ENCODE measurements at places on chromosomes 1 and 21.

GRCh38 chr1:162541619-162542141, 19.8 kb upstream of the UAP1 start:
- no peak for DNase-seq

- no peak for DNase-seq
These were observed 108.7 kb upstream of the ACTRT2 start for GRCh38 chr1:2912424-2913061.

GRCh38 chr1:62271948-62272728, 47.1 kb downstream of the KANK4 start:
- no peak for DNase-seq

DNA sequence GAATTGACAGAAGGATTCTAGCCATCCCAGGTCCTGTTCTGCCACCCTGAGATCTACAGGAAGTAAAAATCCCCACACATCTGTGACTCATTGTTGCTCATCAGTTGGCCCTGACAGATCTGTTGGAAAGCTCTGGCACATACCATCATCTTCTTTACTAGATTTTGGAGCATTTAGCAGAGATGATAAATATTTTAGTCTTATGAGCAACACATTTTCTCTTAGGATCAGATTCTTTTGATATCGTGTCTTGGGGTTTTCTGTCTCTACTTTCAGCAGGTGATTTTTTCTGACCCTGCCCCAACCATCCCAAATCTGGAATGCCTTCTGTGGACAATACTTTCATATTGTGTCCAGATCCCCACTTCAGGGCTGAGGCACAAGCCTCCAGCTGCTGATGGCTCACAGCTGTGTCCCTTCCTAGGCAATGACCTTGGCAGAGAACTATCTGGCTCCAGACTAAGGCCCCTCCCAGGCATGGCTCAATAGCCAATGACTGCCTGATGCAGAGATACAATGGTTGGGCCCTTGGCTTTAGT, 102.8 kb downstream of the GDAP2 start:
- DNase-seq, result no peak

DNA sequence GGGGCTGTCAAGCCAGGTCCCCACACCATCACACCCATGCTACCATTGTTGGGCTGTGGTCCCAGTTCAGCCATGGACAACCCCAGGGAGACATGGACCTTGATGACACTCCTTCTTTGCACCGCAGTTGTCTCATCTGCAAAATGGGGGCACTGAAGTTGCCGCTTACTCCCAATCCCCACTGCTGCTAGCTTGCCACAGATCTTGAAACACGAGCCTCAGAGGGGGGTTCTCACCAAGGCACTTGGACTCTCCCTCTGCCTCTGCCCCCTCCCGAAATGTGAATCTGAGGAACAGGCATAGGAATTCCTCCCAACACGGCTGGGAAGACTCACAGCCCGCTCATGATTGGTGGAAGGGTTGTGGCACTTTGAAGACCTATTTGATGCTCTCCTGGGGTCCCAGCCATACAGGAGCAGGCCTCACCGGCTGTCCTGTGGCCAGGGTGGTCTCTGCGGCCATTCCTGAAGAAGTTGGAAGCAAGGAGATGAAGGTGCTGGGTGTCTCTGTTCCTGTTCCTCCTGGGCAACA, 31.1 kb downstream of the RUNX3 start:
- DNase-seq, result no peak

DNA sequence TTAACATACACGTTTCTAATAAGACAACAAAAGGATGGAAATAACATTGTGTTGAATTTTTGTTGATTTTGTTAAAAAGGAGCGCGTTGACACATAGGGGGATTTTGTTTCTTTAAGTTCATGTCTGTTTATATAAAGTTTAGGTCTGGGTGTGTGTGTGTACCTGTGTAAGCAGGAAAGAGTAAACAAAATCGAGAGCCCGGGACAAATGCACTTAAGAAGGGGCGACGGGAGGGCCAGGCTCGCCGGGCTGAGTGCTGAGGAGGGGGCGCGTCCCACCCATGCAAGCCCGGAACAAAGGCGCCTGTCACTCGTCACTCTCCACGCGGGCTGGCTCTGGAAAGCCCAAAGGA, 28.8 kb upstream of the TRIM17 start:
- DNase-seq, result no peak

DNA sequence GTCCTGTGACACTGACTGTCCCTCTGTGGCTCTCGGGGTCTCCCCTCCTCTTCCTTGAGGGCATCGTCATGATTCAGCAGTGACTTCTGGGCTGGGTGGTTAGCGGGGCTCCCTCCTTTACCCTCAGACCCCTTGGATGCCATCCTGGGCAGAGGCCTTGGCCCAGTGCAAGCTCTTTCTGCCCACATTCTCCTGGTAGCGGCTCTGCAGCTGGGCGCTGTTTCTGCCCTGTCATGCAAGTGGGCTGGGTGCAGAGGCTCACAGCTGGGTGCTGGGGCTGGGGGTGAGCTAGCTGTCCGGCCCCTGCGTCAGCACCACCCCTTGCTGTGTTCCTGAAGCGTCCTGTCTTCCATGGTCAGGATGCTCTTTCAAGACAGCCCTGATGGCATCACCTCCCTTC, 158.5 kb downstream of the PCBP3 start:
- DNase-seq, result no peak

GRCh38 chr1:156627313-156627880, 8.2 kb downstream of the HAPLN2 start:
- peak; percentile 63 for DNase-seq

DNA sequence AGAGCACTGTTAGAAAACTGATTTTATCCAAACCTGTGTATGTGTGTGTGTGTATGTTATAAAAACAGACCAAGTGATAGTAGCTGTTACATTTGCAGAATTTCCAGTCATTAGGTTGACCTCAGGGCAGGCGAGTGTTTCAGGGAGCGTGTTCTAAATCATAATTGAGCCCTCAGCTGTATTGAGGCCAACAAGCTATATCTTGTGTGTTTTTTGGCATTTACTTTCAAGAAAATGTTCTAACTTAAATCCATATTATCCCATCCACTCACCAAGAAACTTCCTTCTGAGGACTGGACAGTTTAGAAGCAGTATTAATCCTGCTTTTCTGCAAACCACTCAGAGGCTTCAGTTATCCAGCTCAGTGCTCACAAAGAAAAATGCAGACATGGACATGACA, 12.0 kb downstream of the DDAH1 start:
- DNase-seq, result no peak

- DNase-seq, result no peak
These were observed 227.7 kb downstream of the SMYD3 start for GRCh38 chr1:246279402-246279801.

DNA sequence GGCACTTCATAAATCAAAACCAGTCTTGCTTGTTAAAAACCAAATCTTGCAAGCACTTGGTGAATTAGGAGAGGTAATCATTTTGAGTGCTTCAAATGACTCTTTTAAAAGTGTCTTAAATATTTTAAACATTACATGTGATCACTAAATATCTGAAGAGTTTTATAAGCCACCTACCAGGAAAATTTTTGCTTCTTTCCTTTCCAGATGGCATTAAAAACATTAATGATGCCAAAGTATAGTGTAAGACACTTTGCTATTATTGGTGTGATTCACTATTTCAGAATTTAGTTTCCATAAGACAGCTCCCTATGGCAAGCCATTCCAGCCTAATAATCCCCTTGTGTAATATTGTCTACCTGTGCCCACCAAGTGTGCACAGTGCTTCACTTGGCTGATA, 548.8 kb upstream of the ADAMTS5 start:
- no peak for DNase-seq

DNA sequence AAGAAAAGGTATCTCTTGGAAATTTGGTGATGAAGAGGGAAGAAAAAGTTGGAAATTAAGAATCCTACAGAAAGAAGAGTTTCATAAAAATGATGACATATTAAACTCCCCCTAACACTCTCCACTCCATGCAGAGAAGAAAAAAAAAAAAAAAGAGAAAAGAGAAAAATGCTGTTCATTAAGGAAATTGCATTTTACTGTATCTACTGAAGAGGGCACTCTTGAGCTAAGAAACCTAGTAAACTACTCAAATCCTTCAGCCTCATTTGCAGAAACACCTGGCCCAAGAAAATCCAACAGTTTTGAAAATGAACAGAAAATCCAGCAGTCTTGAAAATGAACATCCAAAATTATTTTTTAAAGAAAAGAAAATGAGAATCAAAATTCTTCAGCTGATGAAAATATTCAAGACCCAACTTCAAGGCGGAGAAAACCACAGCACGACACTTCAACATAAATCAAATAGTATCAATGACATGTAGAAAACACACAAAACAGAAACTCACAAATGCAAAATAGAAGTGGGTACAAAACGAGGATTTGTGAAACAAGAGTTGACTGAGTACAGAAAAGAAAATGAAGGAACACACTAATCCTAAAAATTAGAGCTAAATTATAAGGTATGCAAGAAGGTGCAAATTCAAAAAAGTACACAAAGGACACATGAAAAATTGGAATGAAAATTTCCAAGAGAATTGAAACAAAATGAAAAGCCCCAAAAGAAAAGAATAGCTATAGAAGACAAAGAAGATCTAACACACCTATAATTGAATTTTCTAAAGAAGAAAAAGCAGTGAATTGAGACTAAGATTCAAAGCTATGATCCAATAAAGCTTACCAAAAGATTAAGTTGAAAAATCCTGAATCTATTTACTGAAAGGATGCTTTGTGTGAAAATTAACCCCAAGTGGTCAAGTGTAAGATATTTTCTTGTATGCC, 73.2 kb upstream of the DNAJC6 start:
- DNase-seq, result peak; percentile 79

DNA sequence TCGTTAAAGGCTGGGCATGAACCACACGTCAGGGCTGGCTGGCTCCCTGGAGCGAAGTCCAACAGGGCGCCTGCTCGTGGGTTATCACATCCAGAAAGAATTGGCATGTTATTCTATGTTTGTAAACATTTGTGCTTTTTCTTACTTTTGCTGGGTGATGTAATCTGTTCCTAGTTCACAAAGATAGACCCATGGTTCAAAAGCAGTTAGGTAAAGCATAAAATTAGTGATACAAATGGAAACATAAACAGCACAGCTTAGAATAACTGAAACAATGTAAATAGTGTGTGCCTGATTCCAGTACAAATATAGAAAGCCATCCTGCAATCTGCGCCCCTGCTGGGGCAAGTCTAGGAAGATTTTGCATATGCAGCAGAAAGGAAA, 184.0 kb upstream of the C1orf174 start:
- DNase-seq, result no peak

GRCh38 chr1:7256526-7256925, 471.3 kb downstream of the CAMTA1 start:
- DNase-seq, result no peak

DNA sequence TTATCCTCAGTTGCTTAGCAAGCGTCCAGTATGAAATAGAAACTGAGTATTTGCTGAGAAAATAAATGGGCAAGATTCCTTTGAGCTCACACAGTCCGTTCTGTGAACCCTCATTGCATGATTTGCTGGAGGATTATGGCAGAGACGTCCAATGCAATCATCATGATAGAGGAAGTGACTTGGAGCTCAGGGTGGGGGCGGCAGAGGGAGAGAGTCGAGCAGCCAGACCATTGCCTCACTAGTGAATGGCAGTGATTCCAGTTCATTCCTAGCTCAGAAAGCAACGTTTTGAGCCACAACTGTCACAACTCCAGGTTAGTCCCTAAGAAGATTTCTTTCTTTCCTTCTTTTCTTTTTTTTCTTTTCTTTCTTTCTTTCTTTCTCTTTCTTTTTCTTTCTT, 27.5 kb upstream of the COL9A2 start:
- no peak for DNase-seq

- DNase-seq, result no peak
These were observed 2.0 kb downstream of the ADAMTS1 start for GRCh38 chr21:26842974-26843932.

DNA sequence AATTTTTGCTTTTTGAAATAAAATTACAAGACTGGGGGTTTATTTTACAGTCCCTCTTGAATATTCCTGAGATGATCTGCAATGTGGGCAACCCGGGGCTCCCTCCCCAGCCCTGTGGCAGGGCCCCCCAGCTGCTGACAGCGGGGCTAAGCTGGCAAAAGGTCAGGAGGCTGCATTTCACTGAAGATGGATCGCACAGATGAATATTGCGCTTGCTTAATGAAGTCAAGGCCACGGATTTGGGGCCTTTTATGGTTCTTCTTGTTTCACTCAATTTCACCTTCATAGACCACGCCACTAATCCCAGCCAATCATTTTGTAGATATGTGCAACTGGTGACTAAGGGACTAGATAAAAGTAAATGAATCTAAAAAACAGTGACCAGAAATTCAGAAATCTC, 50.8 kb upstream of the SLC22A15 start:
- DNase-seq, result no peak

- DNase-seq, result no peak
These were observed at the start of gene RHBG for GRCh38 chr1:156368889-156369684. Gene RHBG, plus strand, starts transcription at chr1:156369211. Its CDS starts 39 bp downstream, at chr1:156369250.

DNA sequence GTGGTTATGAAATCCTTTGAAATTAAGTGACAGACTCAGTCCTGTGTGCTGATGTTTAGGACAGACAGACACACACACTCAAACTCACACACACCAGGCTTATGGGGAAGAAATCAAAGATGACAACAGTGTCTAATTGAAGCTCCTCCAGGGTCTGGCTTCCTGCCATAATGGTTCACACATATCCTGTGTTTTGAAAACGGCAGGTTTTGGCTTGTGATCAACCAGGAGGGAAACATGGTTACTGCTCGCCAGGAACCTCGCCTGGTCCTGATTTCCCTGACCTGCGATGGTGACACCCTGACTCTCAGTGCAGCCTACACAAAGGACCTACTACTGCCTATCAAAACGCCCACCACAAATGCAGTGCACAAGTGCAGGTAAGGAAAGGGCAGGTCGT, 4.6 kb downstream of the MTARC1 start:
- DNase-seq, result no peak

GRCh38 chr21:46542588-46543124, 62.2 kb downstream of the S100B start:
- DNase-seq, result no peak

- DNase-seq, result no peak
These were observed 2.2 kb downstream of the SPATA6 start for GRCh38 chr1:48469616-48470480.

- DNase-seq, result no peak
These were observed 38.7 kb downstream of the RGS5 start for GRCh38 chr1:163163881-163164582.

GRCh38 chr1:227902641-227902990, 45.1 kb downstream of the WNT9A start:
- DNase-seq, result no peak

DNA sequence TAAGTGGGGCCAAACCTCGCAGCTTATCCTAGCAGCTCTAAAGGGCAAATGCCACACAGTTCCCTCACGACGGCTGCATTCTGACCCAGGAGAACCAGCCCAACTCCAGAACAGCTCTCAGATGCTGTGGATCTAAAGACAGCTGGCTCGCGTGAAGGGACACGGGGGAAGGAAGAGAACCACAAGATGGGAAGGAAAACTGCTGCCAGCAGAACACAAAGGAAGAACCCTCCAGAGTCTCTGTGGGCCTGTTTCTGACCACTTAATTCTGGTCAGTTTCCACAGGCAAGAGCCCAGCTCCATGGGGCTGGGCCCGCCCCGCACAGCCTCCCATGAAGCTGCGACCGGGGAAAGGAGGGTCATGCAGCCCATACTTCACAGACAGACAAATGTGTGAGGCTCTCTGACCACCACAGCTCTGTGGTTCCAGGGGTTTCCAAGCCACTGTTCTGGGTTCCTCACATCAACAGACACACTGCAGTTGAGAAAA, 61.1 kb downstream of the SLC45A1 start:
- DNase-seq, result no peak

- no peak for DNase-seq
These were observed 35.7 kb upstream of the LIN9 start for GRCh38 chr1:226344441-226345259.
